Activated T-helper 1 cell treated with Interleukin-2 at 50 U/mL for 16 hours (primary cell): ENCODE measurements at places on chromosomes 13 and 19.

DNA sequence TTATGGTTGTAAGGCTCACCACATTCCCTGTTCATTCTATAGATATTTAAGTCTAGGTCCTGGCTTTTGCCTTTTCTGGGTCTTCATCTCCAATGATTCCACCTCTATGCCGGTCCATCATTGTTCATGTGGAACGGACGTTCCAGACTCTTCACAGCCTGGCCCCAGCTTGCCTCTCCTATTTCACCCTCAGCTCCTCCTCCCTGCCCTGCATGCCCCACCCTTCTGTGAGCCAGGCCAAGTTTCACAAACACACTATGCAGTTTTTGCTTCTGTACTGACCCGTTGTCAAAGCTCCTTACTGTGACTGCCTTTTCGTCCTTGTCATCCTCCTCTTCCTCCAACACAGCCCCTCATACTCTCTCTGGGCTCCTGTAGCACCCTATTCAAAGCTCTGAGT is 31.3 kb downstream of the TEX26 start:
- DNase-seq: no peak

DNA sequence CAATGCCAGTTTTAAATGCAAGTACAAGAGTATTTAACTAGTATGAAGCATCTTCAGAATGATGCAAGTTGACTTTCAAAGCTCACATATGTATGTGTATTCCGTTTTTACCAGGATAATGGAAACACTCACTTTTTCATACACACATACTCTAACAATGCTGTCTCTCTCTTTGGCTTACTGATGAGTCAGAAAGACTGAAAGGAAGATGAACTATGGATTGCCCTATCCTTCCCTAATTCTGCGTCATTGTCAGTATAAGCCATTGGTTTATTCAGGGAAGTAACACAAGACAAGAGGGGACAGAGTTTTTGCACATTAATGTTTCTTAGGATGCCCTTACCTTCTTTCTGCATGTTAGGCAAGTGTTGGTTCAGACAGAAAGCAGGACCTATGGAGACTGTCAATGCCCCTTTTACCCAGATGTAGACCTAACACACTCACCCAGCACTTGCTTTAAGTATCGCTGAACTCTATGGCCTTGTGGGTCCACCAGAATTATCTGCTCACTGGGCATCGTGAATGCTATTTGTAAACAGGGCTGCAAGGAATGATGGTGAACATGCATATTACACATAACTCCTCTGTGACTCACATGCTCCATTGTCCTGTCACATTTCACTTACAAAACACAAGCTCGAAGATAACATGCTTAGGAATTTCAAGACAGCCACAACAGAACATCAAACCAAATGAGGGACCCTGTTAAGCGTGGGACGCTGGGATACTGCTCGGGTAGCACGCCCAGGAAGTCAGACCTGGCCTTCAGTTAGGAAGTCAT is 10.0 kb upstream of the OXGR1 start:
- no peak for DNase-seq

- no peak for DNase-seq
These were observed 7.9 kb downstream of the SPATA13 start for GRCh38 chr13:24168392-24168750.

GRCh38 chr13:20401531-20401930 is 124.1 kb downstream of the CRYL1 start:
- no peak for DNase-seq

DNA sequence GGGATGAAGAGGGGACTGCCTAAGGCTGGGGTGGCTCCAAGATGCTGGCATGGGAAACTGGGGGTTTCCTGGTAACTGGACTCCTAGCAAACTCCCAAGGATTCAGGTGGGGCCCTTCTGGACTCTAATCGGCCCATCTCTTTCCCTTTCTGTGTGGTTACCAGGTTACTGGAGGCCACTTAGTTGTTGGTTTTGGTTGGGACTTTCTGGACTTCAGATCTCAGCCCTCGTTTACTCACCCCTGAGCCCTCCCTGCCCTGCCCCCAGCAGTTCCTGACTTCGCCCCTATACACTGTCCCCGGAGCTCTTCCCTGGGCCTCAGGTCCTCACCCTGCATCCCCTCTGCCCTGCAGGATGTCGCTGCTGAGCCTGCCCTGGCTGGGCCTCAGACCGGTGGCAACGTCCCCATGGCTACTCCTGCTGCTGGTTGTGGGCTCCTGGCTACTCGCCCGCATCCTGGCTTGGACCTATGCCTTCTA is 328 bp downstream of the CYP4F12 start:
- no peak for DNase-seq
